Erythroblast (primary cell): ENCODE measurements at places on chromosomes 4 and X.

DNA sequence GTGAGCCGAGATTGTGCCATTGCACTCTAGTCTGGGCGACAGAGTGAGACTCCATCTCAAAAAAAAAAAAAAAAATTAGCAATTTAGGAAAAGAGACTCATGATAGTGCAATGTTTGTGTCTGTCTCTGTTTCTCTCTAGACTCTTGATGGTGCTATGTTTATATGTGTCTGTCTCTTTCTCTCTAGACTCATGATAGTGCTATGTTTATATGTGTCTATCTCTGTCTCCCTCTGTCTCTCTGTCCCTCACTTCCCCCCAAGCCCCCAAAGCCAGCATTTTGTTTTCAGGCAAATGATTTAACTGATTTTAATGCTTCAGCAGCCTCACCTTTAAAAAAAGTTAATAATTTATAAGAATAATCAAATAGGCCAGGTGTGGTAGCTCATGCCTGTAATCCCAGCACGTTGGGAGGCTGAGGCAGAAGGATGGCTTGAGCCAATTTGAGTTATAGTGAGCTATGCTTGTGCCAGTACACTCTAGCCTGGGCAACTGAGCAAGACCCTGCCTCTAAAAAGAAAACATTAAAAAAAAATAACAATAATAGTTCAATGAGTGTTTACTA is 6.9 kb downstream of the MOB1B start:
- no peak for DNase-seq

GRCh38 chr4:40804598-40804997 is 54.8 kb downstream of the NSUN7 start:
- DNase-seq, result no peak

DNA sequence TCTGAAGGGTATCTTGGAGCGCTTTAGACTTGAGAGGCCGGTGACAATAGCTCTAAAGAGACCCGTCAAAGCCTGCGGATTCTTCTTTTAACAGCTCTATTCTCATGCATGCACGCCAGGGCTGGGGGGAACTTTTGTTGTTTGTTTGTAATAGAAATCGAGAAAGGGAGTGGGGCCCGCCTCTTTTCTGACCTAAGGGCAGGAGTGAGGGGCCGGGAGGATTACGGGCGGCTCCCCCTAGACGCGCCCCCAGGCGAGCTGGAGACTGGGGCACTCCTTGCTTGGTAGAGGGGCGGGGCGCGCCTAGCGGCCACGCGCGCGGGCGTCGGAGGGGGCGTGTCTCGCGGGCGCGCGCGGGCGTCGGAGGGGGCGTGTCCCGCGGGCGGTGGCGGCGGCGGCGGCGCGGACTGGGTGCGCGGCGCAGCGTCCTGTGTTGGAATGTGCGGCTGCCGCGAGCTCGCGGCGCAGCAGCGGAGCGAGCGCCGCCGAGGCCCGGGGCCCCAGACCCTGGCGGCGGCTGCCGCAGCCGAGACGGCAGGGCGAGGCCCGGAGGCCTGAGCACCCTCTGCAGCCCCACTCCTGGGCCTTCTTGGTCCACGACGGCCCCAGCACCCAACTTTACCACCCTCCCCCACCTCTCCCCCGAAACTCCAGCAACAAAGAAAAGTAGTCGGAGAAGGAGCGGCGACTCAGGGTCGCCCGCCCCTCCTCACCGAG is at the start of gene REST:
Gene REST, plus strand, starts transcription at position 412 of the 717 bp plus-strand sequence. CDS start 2,739 bp downstream, outside the sequence.
- DNase-seq, result peak; percentile 85

DNA sequence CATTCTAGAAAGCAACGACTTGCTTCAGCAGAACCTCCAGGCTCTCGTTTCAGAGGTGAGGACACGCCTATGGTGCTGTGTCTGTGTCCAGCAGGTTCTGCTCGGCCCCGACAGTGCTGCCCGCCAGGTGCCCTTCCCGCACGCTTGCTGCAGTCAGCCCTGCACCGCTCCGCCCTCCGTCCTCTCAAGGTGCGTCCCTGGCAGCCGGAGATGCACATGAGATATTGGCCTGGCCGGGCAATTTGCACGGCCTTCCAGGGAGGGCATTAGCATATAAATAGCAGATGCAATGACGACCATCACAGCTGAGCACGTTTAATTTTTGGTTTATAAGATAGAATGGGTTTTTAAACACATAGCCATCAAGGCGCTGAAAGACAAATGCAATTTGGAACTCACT is 14.4 kb downstream of the UVSSA start:
- no peak for DNase-seq

DNA sequence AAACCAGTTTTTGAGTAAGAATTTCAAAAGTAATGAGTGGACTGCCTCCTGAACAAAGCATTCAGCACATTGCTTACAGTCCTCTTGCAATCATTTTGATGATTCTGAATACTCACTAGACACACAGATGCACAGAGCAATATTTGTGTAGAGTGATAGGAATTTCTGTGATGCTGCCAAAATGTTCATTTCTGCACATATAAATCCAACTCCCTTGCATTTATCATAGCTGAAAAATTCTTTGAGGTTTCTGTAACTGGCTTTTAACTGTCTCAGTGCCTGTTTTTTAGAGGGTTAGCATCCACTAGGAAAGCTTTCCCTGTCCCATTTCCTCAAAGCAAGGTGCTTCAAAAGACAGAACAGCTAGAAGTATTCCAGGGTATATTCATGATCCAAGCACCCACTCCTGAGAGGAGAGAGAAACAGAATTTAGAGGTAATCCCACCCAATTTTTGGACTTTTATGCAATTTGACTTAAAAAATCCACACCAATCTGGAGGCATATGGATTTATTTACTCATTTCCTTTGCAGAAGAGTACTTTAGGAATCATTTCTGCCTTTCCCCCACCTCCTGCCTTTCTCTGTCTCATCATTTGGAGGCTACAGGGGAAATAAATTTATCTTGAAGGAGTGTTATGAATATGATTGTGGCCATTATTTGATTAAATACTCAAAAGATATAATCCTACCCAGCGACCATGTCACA is 234.5 kb upstream of the SLIT2 start:
- DNase-seq, result no peak

- DNase-seq, result peak; percentile 4
These were observed 15.8 kb upstream of the ANAPC4 start for GRCh38 chr4:25361253-25361652.

DNA sequence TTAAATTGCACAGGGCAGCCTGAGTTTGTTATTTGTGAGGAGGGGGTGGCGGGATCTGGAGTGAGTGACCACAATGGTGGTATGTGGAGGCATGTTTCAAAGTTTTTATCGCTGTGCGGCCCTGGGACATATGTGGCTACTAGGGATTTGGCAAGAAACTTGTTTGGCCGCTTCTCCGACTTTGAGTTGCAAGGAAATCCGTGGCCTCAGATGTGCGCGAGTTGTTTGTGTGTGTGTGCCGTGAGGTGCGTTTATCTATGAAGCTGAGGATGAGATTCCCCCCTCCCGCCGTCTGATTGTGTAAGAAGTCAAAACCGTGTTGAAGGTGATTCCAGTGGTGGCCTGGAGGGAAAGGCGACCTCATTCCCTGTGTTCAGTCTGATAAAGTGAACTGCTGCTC is 1.4 kb downstream of the JADE3 start:
- peak; percentile 21 for DNase-seq

DNA sequence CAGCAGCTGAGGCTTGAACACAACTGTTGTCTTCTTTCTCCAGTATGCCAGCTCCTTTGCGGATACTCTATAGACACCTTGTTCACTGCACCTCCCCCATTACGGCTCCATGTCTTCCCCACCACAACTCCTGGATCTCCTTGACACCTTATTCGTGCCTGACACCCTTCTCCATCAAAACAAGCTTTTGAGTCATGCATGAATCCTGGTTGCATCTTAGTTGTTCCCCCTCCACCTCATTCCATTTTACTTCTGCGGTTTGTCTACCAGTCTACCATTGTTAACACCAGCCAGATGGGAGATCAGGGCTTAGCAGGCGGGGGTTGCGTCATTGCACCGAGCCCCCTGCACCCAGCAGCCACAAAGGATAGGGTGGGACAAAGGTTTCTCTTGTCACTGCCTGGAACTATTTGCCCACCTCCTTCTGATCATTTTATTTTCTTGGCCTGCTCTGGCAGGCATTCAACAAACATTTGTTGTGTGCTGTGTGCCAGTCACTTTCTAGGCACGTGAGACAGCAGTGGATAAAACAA is 2.0 kb upstream of the CDK16 start:
- DNase-seq, result no peak

DNA sequence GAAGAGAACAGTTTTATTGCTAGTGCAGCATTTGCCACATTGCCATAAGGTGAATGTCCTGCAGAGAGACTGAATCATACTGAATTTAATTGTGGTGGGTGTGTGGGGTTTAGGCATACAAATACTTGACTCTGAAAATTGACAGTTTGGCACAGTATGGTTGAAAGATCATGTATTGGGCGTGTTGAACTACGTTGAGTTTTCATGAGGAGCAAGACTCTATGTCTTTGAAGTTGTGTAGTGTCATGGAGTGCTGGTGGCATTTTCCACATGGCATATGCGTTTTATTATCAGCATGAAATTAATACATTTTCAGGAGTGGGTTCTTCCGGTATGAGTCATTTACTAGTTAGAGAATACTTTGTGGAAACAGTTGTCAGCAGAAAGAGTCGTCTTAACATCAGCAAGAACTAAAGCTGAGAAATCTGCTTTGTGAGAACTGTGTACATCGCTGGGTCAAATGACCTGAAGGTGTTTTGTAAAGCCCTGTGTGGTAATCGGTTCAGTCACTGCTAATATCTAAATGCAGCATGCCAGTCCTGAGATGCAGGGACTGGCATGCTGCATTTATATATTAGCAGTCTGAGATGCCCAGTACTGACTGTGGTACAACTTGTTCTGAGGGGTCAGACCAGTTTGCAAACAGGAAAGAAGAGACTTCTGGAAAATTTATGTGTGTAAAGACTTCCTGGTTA is 50.3 kb downstream of the ARHGAP10 start:
- no peak for DNase-seq

DNA sequence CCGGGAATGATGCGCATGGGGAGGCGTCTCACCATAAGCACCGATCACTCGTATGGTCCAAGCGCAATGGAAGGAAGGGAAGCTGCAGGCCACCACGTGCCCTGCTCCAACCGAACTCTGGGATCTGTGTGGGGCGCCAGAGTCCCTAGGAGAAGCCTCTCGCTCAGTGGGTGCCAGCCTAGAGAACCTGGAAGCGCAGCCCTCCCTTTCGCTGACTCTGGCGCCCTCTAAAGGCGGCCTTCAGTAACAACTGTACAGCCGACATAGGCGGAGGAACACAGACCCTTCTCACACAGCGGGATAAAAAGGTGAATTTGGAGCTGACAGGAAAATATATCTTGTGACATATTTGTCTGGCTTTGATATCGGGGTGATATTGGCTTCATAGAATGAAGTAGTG is 76.0 kb downstream of the INTS6L start:
- peak; percentile 66 for DNase-seq

DNA sequence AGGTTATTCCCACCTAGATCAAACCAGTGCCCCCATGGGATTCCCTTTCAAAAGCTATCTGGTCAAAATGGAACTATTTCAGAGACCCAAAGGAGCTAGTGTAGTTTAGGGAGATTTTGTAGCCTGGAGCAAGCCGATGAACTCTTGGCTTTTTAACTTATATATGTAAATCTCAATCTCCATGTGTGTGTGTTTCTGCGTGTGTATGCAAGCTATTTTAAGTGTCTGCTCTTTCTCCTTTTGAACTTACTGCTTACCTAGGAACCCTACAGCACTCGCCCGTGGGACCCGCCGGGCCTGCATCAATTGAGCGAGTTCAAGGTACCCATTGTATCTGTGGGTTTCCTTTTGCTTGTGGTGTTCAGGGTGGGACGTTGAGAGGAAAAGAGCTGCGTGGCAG is 10.4 kb downstream of the CSTF2 start:
- DNase-seq, result no peak

DNA sequence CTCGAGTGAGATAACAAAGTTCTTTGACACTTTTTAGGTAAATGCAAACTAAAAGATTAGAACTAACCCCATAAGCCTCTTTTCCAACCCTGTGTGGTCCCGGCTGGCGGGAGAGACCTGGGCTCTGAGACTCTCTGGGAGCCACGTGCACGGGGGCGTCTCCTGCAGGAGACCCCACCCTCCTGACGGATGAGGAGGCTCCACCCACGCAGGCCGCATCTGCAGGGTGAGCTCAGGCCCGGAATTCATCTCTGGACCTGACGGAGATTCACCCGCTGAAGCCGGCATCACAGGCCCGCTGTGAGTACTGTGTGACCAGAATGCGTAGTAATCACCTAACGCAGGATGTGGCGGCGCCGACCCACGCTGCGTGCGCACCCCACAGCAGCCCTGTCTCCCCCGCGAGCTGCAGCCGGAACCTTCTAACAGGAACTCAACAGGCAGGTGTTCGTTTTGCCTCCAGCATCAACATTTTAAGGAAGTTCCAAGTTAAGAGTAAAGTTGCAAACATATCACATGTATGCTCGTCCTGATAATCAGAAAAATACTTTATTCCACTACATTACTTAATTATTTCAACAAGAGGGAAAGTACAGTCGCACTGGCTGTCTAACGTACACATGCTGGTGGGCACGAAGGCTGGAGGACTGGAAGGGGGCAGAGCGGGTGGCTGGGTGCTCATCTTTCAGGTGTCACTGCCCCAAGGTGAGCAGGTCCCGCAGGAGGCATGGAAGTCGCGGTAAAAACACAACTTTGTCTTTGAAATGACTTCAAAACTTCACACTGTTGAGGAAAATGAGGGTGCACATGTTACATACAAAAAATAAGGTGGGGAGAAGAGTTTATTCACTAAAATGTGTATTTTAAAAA is 44.5 kb downstream of the FGFRL1 start:
- DNase-seq, result no peak

- DNase-seq, result no peak
These were observed 329.7 kb downstream of the GPAT3 start for GRCh38 chr4:83865417-83866150.

GRCh38 chr4:37735578-37735977 is 49.4 kb upstream of the RELL1 start:
- DNase-seq, result no peak

- no peak for DNase-seq
These were observed 123.5 kb downstream of the RASGEF1B start for GRCh38 chr4:81348086-81348777.

DNA sequence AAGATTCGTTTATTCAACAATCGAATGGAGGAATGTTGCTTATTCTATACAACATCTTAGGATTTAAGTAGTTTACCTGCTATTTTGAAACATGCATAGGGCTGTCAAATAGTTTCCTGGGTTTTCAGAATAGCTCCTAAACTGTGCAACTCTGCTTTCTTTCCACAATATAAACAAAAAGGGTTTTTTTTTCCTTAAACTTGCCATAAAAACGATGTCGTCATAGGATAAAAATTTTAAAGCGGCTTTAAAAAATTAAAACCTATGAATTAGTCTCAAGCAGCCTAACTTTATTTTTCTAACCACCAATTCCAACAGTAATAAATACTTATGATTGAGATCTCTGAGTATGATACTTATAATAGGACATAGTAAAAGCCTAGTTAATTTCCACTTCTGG is 21.6 kb upstream of the STIM2 start:
- no peak for DNase-seq

DNA sequence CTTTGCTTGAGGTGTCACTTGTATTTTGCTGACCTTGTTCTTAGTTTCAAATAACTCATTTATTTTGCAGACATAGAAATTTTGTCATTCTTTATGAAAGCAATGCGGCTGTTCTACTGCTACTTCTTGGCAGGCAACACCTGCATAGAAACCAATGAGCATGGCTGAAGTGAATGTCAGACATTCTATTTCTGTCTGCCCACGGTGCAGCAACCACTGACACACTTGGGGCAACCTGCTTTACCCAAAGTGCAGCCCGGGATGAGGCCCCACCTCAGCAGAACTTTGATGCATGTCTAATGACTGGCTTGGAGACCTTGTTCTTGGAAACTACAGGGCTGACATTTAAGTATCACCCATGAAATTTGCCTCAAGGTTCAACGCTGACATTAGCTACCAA is 93.6 kb downstream of the RBM47 start:
- DNase-seq, result no peak

GRCh38 chr4:157880761-157881160 is 292.1 kb downstream of the GASK1B start:
- DNase-seq, result no peak
